ENCODE measurements at places on chromosomes 2 and 18. TPM values are rescaled to one million over a fixed set of nuclear protein-coding genes. Genes with fewer than 3 reads are reported as not detected.

CLEC4F gene
- not detected for polyA plus RNA-seq

GDF7 gene
- 0.74 TPM for polyA plus RNA-seq

EHD3 gene
- polyA plus RNA-seq = 27.7 TPM

ASXL3 gene
- 17.4 TPM for polyA plus RNA-seq

UBE2F gene
- 71.6 TPM for polyA plus RNA-seq

TLX2 gene
- polyA plus RNA-seq = 0.27 TPM

SLC9A4 gene
- 0.08 TPM for polyA plus RNA-seq

AGPS gene
- polyA plus RNA-seq = 41.3 TPM

VSNL1 gene
- polyA plus RNA-seq = 355 TPM

PARD6G gene
- 18.9 TPM for polyA plus RNA-seq

- H3K4me1 ChIP-seq = peaks cover 8% of the 10 kb centered on the region
- no peak overlapping the region for H3K4me3 ChIP-seq
- DNase-seq = no peak
- peaks cover 3% of the 10 kb centered on the region for H3K36me3 ChIP-seq
Observed at GRCh38 chr2:26584191-26584590, 57.0 kb downstream of the CIB4 start.

DNA sequence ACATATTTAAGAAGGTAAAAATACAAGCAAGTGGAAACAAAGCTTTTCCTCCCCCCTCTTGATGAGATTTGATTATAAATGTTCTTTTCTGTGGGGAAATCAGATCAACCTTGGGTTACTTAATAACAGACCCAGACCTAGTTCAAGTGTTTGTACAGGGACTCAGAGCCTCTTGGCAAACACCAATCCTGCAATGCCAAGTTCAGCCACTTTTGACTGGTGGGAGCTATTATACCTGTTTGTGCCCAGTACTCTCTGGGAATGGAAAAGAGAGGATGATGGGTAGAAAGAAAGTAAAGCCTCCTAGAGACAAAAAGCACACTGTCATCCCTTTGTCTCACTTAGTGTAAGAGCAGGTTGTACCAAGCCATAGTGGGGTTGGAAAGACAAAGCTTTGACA lies 63.8 kb upstream of the EPHA4 start:
- H3K4me3 ChIP-seq = no peak overlapping the region
- no peak overlapping the region for H3K27ac ChIP-seq
- H3K36me3 ChIP-seq = no peaks in the 10 kb centered on the region

- no peaks in the 10 kb centered on the region for H3K36me3 ChIP-seq
- H3K4me3 ChIP-seq = no peak overlapping the region
- H3K27ac ChIP-seq = no peak overlapping the region
- H3K27me3 ChIP-seq = no peaks in the 10 kb centered on the region
Observed at GRCh38 chr2:137705296-137705695, 259.0 kb upstream of the HNMT start.

- H3K4me1 ChIP-seq = no peaks in the 10 kb centered on the region
- no peak overlapping the region for H3K27ac ChIP-seq
- DNase-seq = no peak
- no peak overlapping the region for H3K4me3 ChIP-seq
- no peaks in the 10 kb centered on the region for H3K36me3 ChIP-seq
Observed at GRCh38 chr2:79982445-79982844, 322.1 kb downstream of the LRRTM1 start.

DNA sequence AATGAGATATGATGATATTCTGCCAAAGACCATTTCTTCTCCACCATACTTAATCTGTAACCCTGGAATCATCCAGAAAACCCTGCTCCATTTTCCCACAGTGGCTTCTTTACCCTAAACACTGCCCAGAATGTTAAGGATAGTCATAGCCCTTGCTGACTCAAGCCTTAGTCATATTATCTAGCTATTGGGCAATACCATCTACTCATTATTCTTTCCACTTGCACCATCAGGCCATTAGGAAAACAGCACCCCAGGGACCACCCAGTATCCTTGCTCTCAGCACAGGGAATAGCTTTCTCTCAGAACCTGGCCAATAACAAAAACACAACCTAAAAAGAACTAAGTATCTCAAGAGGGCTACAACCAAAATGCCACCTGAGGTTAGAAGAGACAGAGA lies 445.7 kb upstream of the SLC14A2 start:
- H3K4me3 ChIP-seq = no peak overlapping the region
- no peak for DNase-seq
- no peaks in the 10 kb centered on the region for H3K36me3 ChIP-seq
- H3K27ac ChIP-seq = no peak overlapping the region

GRCh38 chr2:101419096-101419663 lies 31.9 kb upstream of the CREG2 start:
- peaks cover 2% of the 10 kb centered on the region for H3K27me3 ChIP-seq
- DNase-seq = no peak
- no peak overlapping the region for H3K27ac ChIP-seq
- peaks cover 10% of the 10 kb centered on the region for H3K4me1 ChIP-seq
- H3K36me3 ChIP-seq = no peaks in the 10 kb centered on the region
- H3K4me3 ChIP-seq = no peak overlapping the region

- no peaks in the 10 kb centered on the region for H3K4me1 ChIP-seq
- H3K27ac ChIP-seq = no peak overlapping the region
- H3K36me3 ChIP-seq = no peaks in the 10 kb centered on the region
- no peak overlapping the region for H3K4me3 ChIP-seq
- H3K27me3 ChIP-seq = no peaks in the 10 kb centered on the region
Observed at GRCh38 chr2:228039752-228040534, 141.5 kb downstream of the SPHKAP start.

- H3K4me3 ChIP-seq = no peak overlapping the region
- peaks cover 84% of the 10 kb centered on the region for H3K4me1 ChIP-seq
- no peak overlapping the region for H3K27ac ChIP-seq
- DNase-seq = no peak
Observed at GRCh38 chr2:25335971-25336370, 5.8 kb downstream of the DNMT3A start.

DNA sequence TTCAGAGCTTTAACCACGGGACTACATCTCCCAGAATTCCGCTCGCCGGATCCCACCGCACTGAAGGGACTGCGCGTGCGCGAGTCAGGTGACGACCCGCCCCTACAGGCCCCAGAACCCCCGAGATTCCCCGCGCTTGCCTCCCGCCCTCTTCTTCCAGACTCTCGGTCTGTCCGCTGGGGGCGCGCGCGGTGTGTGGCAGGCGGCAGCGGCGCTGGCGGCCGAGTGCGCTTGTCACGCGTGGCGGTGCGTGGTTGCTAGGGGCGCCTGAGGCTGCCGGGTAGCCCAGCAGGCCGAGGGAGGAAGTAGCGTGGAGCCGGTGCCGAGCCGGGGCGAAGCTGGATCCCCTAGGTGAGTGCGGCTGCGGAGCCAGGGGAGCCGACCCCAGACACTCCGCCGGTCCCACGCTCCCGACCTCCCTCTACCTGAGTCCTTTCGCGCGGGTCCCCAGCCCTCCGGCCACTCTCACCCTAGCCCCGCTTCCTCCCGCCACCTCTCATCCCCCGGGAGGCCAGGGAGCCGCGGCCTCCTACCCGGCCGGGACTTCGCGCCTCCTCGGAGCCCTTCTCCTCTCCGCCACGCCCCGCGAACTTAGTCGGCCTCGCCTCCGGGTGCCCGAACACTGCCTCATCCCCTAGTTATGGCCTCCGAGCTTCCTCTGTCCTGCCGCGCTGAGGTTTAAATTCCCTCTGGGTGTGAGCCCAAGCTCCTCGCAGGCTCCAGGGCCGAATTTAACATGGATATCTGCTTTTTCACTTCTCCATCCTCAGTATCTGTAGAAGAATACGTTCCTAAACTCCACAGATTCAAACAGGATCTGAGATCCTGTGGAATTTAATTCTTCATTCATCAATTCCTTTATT lies at the start of gene TTLL4:
TTLL4 (plus strand) TSS at position 149 of the 863 bp plus-strand sequence. CDS start 26,842 bp downstream, outside the sequence.
- no peaks in the 10 kb centered on the region for H3K36me3 ChIP-seq
- H3K4me3 ChIP-seq = peak within 1 kb of the TSS; percentile 95
- H3K27me3 ChIP-seq = no peaks in the 10 kb centered on the region
- DNase-seq = peak; percentile 99
- peaks cover 14% of the 10 kb centered on the region for H3K4me1 ChIP-seq
- peak within 1 kb of the TSS; percentile 91 for H3K27ac ChIP-seq

DNA sequence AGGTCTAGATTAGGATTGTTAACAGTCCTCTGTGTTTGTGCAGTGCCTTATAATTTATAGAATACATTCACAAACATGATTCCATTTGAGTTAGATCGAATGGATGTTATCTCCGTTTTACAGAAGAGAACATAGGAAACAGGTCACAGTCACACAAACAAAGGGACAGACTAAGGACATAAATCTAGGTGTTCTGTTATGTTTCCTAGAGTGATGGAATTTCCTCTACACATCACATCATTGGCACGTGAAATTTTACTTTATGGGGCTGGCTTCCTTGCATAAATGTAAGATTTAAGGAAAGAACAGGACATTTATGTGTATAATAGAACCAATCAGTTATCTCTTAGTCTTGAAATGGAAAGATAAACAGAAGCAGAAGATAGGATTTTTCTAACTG lies 6.4 kb downstream of the TRIM54 start:
- H3K36me3 ChIP-seq = no peaks in the 10 kb centered on the region
- no peaks in the 10 kb centered on the region for H3K4me1 ChIP-seq
- no peak overlapping the region for H3K27ac ChIP-seq

DNA sequence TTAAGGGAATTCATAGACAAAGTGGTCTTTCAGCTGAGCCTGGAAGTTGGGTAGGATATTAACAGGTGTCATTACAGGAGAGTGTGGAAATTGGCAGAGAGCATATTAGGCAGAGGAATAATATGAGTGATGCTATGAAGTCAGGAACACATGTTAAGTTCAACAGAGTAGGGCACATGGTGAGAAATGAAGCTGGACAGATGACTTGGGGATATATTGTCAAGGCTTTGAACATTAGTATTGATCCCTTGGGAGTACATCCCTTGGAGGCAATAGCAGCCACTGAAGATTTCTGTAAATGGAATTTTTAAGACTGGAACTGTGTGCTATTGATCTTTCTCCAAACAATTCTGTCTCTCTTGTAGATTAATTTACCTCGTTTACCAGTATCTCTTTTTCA lies 170.7 kb downstream of the SCG2 start:
- no peaks in the 10 kb centered on the region for H3K27me3 ChIP-seq
- no peaks in the 10 kb centered on the region for H3K36me3 ChIP-seq
- no peaks in the 10 kb centered on the region for H3K4me1 ChIP-seq
- DNase-seq = no peak
- no peak overlapping the region for H3K4me3 ChIP-seq

GRCh38 chr2:240277073-240277806 lies 136.8 kb upstream of the OTOS start:
- H3K27me3 ChIP-seq = no peaks in the 10 kb centered on the region
- no peak for DNase-seq
- H3K4me3 ChIP-seq = no peak overlapping the region

- H3K27me3 ChIP-seq = no peaks in the 10 kb centered on the region
- no peak overlapping the region for H3K27ac ChIP-seq
- no peak for DNase-seq
- no peaks in the 10 kb centered on the region for H3K4me1 ChIP-seq
- H3K4me3 ChIP-seq = no peak overlapping the region
- no peaks in the 10 kb centered on the region for H3K36me3 ChIP-seq
Observed at GRCh38 chr18:68221111-68221724, 493.7 kb downstream of the TMX3 start.

DNA sequence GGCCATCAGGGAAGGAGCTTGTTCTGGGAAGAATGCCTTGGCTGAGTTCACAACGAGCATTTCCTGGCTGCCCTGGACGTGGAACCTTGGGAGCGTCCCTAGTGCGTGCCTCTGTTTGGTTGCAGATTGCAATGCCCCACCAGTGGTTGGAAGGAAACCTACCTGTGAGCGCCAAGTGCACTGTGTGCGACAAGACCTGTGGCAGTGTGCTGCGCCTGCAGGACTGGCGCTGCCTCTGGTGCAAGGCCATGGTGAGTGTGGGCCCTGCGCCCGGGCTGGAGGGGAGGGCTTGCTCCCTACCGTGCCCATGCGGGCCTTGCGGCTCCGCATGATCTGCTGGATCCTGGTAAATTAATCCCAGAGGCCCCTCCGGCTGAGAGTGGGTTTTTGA lies 81.9 kb downstream of the DGKD start:
- DNase-seq = no peak
- H3K27ac ChIP-seq = no peak overlapping the region
- H3K4me1 ChIP-seq = peaks cover 3% of the 10 kb centered on the region
- no peaks in the 10 kb centered on the region for H3K27me3 ChIP-seq
- no peak overlapping the region for H3K4me3 ChIP-seq

- H3K4me3 ChIP-seq = no peak overlapping the region
- no peaks in the 10 kb centered on the region for H3K36me3 ChIP-seq
- no peak overlapping the region for H3K27ac ChIP-seq
- no peak for DNase-seq
Observed at GRCh38 chr2:152473151-152473857, 138.3 kb downstream of the FMNL2 start.

- no peaks in the 10 kb centered on the region for H3K27me3 ChIP-seq
- H3K36me3 ChIP-seq = no peaks in the 10 kb centered on the region
- no peak overlapping the region for H3K27ac ChIP-seq
- no peak overlapping the region for H3K4me3 ChIP-seq
Observed at GRCh38 chr2:51846796-51847195, 814.9 kb upstream of the NRXN1 start.

- no peaks in the 10 kb centered on the region for H3K27me3 ChIP-seq
- H3K27ac ChIP-seq = no peak overlapping the region
- H3K36me3 ChIP-seq = no peaks in the 10 kb centered on the region
- H3K4me3 ChIP-seq = no peak overlapping the region
- H3K4me1 ChIP-seq = no peaks in the 10 kb centered on the region
Observed at GRCh38 chr2:162929571-162929970, 91.0 kb upstream of the KCNH7 start.

GRCh38 chr2:83579507-83579906 lies 879.6 kb downstream of the SUCLG1 start:
- H3K36me3 ChIP-seq = no peaks in the 10 kb centered on the region
- DNase-seq = no peak
- H3K27ac ChIP-seq = no peak overlapping the region

- H3K4me1 ChIP-seq = peaks cover 9% of the 10 kb centered on the region
- no peak overlapping the region for H3K27ac ChIP-seq
- no peak for DNase-seq
Observed at GRCh38 chr2:69086466-69086865, 73.5 kb downstream of the ANTXR1 start.

DNA sequence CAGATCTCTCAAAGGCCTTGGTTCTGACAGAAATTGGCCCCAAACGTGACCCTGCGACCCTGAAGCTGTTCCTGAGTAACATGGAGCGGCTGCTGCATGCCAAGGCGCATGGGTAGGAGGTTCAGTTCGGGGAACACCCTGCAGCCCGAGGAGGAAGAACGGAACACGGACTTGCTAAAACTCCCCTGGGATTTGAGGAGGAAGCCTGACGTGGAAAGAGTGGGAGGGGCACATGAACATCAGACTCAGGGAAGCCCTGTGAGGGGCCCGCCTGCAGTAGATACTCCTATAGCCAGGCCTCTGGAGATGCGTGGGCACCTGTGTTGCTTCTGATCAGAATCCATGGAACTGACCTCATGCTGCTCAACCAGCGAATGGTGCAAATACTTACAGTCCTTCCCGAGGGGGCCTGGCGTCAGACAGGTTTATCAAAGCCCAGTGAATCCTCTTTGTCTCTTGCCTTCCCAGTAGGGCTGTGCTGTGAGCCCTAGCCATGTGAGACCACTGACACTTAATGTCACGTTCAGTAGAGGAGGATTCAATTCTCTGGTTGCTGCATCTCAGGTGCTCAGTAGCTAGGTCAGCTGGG lies 46.8 kb downstream of the IMPA2 start:
- H3K27me3 ChIP-seq = no peaks in the 10 kb centered on the region
- no peak overlapping the region for H3K4me3 ChIP-seq
- no peak for DNase-seq
- H3K4me1 ChIP-seq = peaks cover 17% of the 10 kb centered on the region
- H3K27ac ChIP-seq = no peak overlapping the region
- no peaks in the 10 kb centered on the region for H3K36me3 ChIP-seq
